ENCODE measurements at places on chromosomes 11 and 22. TPM values are rescaled to one million over a fixed set of nuclear protein-coding genes. Genes with fewer than 3 reads are reported as not detected.

DEUP1 gene
- total RNA-seq = not detected

TIMM8B gene
- 66.8 TPM for total RNA-seq

ZW10 gene
- 19.3 TPM for total RNA-seq

TMEM258 gene
- 118 TPM for total RNA-seq

PAMR1 gene
- 37.1 TPM for total RNA-seq

RHOD gene
- 7.8 TPM for total RNA-seq

CBLIF gene
- total RNA-seq = not detected

PARVG gene
- 3.1 TPM for total RNA-seq

DCHS1 gene
- total RNA-seq = 39.1 TPM

SPI1 gene
- 2.6 TPM for total RNA-seq

OR51B5 gene
- total RNA-seq = 0.52 TPM

FAM83F gene
- total RNA-seq = under 0.01 TPM

BCL2L13 gene
- total RNA-seq = 41.2 TPM

KRTAP5-7 gene
- not detected for total RNA-seq

FGF4 gene
- 1.6 TPM for total RNA-seq

ADM2 gene
- total RNA-seq = under 0.01 TPM

ANO9 gene
- not detected for total RNA-seq

PLAAT5 gene
- total RNA-seq = 3.7 TPM

USH1C gene
- total RNA-seq = not detected

FXYD6 gene
- 23.5 TPM for total RNA-seq

ZNF215 gene
- 1.6 TPM for total RNA-seq

TEAD1 gene
- total RNA-seq = 55.3 TPM

MYEOV gene
- not detected for total RNA-seq

GRIK4 gene
- total RNA-seq = 0.52 TPM

CALCB gene
- not detected for total RNA-seq

MRPL21 gene
- total RNA-seq = 53.2 TPM

FOSL1 gene
- total RNA-seq = not detected
